ENCODE measurements at places on chromosomes 5 and 9.
A peak's percentile ranks its signal among the peaks of the same experiment; 100 is the strongest.

DNA sequence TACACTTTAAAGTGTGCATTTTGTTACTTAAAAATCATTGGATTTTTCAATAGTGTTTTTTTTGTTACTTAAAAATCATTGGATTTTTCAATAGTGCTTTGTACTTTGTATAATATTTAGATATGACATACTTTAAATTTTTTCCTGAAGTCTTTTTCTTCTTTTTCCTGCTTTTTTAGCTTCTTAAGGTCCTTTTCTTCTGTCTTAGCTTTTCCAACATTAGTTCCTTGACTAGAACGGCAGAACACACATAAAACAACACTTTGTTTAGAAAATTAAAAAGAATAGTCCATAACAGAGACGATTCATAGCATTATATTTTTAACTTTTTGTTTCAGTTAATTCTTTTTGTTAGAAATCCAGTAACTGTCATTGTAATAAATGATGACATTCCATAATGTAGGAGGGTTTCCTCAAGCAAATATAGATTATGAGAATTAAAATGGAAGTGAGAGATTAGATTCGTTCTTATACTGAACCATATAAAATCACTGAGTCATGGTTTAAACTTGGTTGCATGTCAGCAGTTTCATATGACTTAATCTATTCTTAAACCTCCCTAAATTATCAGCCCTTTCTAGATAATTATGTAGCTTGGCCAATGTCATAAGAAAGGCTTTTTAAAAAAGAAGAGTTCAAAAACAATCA, 45.3 kb upstream of the RICTOR start:
- DNase-seq: no peak

DNA sequence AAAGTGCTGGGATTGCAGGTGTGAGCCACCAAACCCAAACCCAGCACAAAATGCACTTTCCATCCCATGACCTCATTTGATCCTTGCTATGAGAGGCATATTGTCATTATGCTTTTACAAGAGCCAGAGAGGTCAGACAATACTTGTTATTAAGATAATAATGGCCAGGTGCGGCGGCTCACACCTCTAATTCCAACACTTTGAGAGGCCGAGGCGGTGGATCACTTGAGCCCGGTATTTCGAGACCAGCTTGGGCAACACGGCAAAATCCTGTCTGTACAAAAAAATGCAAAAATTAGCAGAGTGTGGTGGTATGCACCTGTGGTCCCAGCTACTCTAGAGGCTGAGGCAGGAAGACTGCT, 55.9 kb upstream of the IL17B start:
- DNase-seq: no peak

DNA sequence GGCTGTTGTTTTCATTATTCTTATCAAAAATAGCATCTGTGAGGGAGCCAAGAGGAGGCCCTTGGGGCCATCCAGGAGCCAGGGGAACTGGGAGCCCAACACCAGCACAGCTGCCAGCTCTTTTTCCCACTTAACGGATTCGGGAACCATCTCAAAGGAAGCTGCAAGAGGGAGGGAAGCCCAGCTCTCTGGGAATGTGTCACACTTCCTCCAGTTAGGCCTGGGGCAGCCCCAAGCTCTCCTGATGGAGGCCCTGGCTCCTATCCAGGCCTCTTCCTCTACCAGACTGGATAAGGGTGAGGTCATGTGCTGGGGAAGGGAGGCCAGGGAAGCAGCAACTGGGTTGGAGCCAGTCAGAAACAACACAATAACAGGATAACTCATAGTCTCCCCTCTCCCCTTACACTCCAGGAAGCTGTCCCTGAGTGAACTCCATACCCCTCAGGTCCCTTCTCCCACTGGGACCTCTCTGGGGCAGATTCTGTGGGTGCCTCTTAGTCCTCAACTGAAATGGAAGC, 12.7 kb downstream of the CSF2 start:
- no peak for DNase-seq

DNA sequence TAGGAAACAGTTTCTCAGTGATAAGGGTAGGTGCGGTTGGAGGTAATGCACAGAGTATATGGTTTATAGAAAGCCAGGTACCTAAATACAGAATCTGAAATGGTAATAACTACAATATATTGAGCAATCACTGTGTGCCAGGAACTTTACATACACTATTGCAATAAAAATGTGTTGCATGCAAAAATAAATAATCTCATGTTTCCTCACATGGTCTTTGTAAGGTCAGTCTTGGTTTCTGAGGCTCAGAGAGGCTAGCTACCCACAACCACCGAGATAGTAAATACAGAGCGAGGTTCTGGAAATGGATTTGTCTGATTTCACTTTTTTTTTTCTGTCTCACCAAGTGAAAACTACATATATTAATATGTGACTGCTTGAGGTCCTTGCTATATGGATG, 128.9 kb downstream of the CAMK4 start:
- no peak for DNase-seq

DNA sequence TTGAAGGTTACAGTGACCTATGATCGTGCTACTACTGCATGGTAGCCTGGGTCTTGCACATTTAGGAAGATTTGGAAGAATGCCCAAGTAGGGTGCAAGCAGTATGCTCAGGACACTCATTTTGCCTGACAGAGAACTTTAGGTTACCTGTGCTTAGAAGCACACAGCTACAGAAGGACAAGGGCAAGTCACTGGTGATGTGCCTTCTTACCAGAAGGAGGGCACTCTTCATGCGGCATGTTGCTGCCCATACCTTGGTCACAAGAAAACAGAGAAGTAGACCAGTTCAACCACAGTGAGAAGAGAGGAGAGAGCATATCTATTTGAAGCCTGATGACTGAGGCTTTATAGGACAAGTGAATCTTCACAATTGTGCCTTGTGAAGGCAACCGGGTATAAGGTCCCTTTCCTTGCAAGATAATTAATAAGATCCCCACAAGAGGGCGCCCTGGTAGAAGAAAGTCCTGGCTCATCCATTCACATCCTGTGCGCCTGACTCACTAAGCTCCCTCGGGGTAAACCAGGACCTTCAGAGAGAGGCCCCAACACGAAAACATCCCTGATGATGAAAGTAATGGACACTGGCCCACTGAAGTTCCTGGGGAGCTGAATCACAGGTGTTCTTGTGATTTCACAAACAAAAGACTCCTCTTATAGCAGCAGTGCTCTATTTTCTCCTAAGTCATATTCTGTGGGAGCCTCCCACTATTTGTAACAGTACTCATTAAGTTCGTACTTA, 38.1 kb upstream of the STARD4 start:
- DNase-seq: peak; percentile 45

DNA sequence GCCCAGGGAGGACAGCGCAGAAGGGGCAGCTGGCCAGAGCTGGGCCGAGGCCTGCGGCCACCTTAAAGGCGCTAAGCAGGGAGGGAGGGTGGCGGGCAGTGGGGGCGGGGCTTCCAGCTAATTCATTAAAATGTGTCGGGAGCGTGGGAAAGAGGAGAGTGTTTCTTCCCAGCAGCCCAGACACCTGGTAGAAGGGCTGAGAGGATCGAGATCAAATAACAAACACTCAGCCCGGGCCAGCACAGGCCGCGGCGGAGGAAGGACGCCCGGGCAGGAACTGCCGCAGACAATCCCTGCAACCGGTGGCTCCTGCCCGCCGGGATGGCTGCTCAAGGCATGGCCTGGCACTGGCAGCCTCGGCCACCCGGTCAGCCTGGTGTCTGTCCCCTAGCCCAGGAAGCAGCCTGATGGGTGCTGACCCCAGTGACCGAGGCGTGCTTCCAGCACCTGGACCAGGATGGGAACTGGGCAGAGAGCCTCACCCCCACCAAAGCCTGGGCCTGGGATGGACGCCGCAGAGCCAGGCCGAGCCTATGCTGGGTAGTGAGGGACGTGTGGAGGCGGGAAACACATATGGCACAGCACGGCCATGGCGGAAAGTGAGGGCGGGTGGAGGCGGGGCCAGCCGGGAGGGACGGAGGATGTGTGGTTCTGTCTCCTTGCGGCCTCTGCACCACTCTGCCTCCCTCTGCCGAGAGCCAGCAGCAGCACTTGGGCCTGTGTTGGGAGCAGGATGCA, 3.2 kb upstream of the NRARP start:
- peak; percentile 41 for DNase-seq

GRCh38 chr9:20650750-20651299, 28.5 kb upstream of the MLLT3 start:
- DNase-seq: no peak
